ENCODE measurements at places on chromosomes 4 and X. TPM values are rescaled to one million over a fixed set of nuclear protein-coding genes. Genes with fewer than 3 reads are reported as not detected.

- DNase-seq: no peak
Measured at GRCh38 chr4:168908093-168908492, 102.0 kb downstream of the CBR4 start.

GRCh38 chrX:31440546-31440945 is 368.7 kb upstream of the FTHL17 start:
- DNase-seq: no peak

The CLDN2 gene
- not detected for total RNA-seq

GRCh38 chrX:45758738-45759397 is 558.2 kb upstream of the DIPK2B start:
- DNase-seq: no peak

- DNase-seq: no peak
Measured at GRCh38 chr4:119894650-119895208, 171.9 kb downstream of the MAD2L1 start.

The TFE3 gene
- 37.8 TPM for total RNA-seq

DNA sequence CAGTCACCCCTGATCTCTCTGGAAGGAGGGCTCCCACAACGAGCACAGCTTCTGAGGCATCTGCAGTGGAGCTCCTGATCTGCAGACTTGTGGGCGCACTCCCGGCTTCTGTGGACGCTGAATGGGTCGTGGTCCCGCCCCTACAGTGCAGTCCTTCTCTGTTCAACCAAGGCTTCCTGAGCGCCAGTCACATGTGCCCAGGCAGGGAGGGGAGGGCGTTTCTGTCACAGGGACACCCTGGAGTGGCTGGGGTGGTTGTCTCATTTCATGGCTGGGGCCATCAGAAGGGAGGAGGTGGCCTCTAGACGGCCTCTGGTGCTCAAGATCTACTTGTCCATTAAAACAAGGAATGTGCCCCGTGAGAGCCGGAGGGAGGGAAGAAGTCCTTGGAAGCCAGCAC is 67.1 kb upstream of the PSAPL1 start:
- DNase-seq: no peak
